ENCODE measurements at places on chromosomes 6 and 20. TPM values are rescaled to one million over a fixed set of nuclear protein-coding genes. Genes with fewer than 3 reads are reported as not detected.
A peak's percentile ranks its signal among the peaks of the same experiment; 100 is the strongest.

GRCh38 chr6:40887079-40887791 is 151.8 kb downstream of the UNC5CL start:
- DNase-seq = no peak

GRCh38 chr20:23002276-23002675 is 32.8 kb upstream of the SSTR4 start:
- DNase-seq = no peak

CST3 gene
- 3.0 TPM for total RNA-seq

GRCh38 chr20:40931410-40932044 is 97.1 kb upstream of the TOP1 start:
- no peak for DNase-seq

GRCh38 chr20:45019762-45020123 is 53.4 kb downstream of the STK4 start:
- no peak for DNase-seq

SLC17A2 gene
- not detected for total RNA-seq

ZFP57 gene
- total RNA-seq = 9.2 TPM

DNA sequence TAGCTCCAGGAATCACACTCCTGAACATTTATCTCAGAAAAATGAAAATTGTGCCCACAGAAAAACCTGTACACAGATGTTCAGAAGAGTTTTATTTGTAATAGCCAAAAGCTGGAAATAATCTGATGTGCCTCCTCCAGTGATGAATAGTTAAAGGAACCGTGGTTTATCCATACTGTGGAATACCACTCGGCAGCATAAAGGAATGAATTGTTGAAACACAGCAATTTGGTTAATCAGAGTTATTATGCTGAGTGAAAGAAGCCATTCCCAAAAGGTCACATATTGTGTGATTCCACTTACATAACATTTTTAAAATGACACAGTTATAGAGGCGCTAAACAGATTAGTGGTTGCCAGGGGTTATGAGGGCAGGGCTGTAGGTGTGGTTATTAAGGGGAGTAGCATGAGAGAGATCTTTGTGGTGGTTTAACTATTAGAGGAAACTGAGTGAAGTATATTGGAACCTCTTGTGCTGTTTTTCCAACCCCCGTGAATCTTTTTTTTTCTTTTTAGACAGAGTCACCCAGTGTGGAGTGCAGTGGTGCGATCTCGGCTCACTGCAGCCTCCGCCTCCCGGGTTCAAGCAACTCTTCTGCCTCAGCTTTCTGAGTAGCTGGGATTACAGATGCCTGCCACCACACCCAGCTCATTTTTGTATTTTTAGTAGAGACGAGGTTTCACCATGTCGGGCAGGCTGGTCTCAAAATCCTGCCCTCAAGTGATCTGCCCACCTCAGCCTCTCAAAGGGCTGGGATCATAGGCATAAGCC is 26.2 kb downstream of the PSMF1 start:
- no peak for DNase-seq

DNA sequence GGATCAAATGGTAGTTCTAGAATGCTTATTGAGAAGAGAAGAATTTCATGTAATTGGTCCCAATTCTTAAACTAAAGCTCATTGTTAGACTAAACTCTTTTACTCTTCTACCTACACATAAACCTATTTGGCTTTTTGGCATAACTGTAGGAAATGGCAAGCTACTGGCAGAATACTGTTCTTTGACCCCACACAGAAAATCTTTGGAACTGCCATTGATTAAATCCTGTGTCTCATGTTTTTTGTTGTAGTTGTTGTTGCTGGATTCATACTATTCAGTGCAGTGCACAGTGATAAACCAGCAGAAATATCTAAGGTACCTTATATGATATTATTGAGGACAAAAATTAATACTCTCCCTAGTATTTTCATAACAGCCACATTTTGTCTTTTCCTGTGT is 242.1 kb upstream of the SGK1 start:
- no peak for DNase-seq

GRCh38 chr6:135086414-135086764 is 31.8 kb upstream of the HBS1L start:
- no peak for DNase-seq

DNA sequence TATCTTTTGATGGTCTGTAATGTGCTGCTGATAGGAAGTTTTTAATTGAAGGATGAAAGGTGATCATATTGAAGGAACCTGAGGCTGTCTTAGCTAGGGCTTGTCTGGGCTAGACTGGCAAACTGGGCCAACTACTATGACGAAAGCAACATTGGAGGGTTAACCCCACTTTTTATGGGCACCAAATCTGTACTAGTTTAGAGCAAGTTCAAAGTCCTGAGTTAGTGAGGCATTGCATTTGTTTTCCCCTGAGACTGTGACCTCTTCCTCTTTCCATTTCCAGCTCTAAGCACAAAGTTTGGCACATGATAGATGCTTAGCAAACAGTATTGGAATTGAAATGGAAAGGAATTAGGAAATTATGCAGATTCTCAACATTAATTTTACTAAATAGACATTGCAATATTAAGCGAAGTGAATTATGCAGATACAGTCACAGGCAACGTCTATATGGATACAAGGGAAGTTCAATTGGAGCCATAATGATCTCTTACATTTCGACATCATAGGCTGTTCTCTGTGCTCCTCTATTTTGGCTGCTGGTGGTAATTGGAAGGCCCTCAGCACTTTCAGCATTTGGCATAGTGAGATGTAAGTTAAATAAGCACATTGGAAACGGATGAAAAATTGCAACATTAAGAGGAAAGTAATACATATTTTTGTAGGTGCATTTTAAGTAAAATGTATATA is 22.2 kb downstream of the CEP57L1 start:
- DNase-seq = no peak

- DNase-seq = no peak
Observed at GRCh38 chr6:30042914-30043313, 18.2 kb upstream of the POLR1H start.

- DNase-seq = no peak
Observed at GRCh38 chr6:139600919-139601475, 226.5 kb upstream of the CITED2 start.

VPS52 gene
- total RNA-seq = 57.2 TPM

DNA sequence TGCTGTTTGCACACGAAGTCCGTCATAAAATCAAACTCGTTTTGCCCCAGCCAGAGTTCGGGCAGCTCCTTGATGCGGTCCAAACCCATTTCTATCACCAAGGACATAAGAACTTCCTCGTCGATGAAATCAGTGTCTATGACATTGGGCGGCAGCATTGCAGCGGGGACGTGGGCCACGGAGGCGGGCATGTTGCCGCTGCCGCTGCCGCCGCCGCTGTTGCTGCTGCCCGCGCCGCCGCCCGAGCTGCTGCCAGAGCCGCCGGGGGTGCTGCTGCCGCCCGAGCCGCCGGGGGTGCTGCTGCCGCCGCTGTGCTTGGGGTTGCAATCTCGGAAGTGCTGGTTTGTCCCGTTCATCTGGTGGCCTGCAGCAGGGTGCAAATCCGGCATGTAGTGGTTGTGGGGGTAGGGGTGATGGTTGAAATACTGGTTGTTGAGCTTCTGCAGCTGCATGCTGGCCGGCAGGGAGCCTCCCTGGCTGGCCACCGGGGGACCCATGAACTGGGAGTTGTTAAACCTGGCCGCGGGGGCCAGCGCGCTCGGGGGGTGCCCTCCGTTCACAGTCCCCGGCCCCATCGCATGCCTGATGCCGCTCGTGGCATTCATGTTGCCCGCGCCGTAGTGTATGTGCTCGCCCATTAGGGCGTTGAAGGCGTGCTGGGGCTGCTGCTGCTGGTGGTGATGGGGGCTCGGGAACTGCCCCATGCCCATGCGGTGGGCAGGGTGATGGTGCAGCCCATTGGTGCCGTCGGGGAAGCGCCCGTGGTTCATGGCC is 1.1 kb downstream of the CITED2 start:
- peak; percentile 78 for DNase-seq

DNA sequence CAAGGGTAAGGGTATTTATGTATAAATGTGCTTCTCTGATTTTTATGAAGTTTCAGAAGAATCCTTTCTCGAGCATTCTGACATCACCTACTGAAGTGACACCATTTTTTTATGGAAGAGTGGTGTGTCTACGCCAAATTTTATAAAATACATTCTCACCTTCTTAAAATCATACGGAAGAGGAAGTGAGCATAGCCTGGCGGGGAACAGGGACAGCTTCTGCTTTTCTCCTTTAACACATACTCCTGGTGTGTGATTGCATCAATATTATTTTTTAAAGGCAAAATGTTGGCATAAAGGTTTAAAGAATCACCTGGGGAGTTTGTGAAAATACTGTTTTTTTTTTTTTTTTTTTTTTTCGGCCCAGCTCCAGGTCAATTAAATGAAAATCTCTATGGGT is 733.6 kb upstream of the MAN1A1 start:
- DNase-seq = no peak

BRPF3 gene
- total RNA-seq = 22.4 TPM

DNA sequence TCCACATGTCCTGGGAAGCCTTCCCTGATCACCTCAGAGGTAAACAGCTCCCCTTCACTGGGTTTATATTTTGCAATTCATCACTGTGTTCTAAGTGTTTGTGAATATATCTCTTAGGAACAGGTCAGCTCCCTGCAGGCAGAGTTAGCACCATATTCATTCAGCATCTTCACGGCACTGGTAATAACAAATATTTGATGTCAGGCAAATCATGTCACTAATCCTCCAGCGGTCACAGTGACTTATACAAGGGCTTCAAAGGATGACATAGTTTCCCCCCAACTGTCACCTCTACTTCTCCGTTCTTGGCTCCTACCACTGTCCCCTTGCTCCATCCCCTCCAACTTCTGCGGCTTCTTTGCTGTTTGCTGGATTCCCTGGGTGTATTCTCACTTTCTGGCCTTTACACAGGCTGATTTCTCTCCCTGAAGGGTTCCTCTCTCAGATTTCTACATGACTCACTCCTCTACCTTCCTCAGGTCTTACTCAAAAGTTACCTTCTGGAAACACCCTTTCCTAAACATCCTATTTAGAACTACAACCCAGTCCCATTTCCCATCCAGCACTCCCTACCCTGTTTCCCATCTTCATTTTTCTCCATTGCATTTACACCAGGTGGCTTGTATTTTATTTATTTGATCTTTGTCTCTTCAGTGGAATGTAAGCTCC is 66.6 kb downstream of the NHLRC1 start:
- no peak for DNase-seq

SCRT2 gene
- not detected for total RNA-seq

KIF25 gene
- not detected for total RNA-seq

DNA sequence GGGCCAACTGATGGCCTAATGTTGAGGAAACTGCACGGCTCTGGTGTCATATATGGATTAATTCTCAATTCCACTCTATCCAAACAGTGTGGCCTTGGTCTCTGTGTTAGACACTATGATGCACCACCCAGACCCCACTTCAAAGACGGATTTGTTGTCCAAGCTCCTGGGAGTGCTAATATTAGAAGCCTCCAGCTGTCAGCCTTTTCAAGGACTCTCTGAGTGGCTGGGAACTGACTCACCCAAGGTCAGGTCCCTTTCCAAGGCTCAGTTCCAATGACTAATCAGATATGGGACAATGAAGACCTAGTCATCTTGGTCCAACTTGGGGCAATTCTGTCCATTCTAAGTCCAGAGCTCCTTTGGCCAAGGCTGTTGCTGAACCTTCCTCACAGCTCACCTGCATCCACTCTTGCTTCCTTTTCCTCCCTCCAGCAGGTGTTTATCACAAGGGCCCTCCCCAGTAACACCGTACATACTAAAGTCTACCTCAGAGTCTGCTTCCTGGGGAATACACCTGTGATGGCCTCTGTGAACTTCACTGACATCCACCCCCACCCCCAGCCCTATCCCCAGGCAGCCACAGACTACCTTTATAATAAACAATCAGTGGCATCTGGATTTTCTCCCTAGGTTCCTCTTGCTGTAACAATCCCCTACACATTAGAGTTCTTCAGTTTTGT is 7.2 kb upstream of the IL20RA start:
- no peak for DNase-seq

NOTCH4 gene
- 1.4 TPM for total RNA-seq

GRCh38 chr6:116512734-116513133 is 1.3 kb downstream of the CALHM5 start:
- DNase-seq = no peak

DNA sequence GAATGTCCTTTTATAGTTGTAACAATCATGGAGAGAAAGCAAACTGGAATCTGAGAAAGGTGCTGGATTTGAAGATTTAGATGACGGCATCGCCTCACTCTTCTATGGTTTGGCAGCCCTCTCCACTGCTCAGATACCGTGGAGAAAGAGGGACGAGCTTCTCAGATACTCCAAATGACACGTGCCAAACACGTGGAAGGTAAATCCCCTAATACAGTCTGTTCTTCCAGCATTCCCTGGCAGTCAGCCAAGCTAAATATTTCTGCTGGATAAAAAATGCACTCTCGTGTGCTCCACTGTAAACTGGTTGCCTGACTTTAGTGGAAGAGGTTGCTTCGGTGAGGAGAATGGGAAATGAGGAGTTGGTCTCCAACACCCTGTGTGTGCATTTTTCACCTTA is 16.7 kb upstream of the PRDM1 start:
- DNase-seq = no peak

IL20RA gene
- total RNA-seq = not detected

DSP gene
- total RNA-seq = not detected

PRSS16 gene
- 0.55 TPM for total RNA-seq

HFE gene
- 0.37 TPM for total RNA-seq

GRCh38 chr6:75117701-75118100 is 88.2 kb downstream of the COL12A1 start:
- DNase-seq = no peak

GRCh38 chr6:125421836-125422235 is 120.1 kb upstream of the HDDC2 start:
- no peak for DNase-seq

GRCh38 chr6:25553502-25553901 is 98.5 kb upstream of the SCGN start:
- DNase-seq = no peak

- DNase-seq = no peak
Observed at GRCh38 chr6:39266375-39266774, 37.1 kb upstream of the KCNK5 start.

DNA sequence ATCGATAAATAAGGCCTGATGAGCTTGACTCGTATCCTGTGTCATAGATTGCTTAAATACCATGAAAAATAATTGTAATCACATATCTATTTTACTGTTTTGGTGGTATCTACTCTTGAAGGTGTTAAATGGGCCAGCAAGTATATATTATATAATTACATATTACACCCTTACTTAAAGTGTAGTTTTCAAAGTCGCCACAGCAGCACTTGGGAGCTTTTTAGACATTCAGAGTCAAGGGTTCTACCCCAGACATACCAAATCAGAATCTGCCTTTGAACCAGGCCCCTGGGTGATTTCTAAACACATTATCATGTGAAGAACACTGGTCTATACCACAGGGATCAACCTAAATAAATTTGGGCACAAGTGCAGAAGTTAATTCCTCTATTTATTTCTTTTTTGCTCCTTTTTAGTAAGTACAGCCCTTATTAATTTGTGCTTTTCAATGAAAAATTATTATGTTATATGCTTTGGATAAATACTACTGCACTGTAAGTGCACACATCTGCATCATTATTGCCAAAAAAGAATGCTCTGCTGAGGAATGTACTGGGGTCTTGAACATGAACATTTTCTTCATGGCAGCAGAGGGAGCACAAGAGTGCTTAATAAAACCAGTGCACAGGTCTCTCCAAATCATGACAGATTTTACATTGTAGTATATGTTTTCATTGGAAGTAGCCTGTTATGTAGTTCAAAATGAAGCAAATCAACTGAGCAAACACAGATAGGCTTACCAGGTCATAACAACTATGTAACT is 3.1 kb upstream of the ATXN1 start:
- no peak for DNase-seq

DUSP15 gene
- not detected for total RNA-seq

SLPI gene
- total RNA-seq = not detected

LPIN3 gene
- total RNA-seq = 0.53 TPM
